ENCODE measurements at places on chromosomes 6 and 20. TPM values are rescaled to one million over a fixed set of nuclear protein-coding genes. Genes with fewer than 3 reads are reported as not detected.

- DNase-seq = no peak
- H3K27ac ChIP-seq = no peak overlapping the region
- no peaks in the 10 kb centered on the region for H3K27me3 ChIP-seq
- H3K4me1 ChIP-seq = peaks cover 3% of the 10 kb centered on the region
- no peaks in the 10 kb centered on the region for H3K36me3 ChIP-seq
Observed at GRCh38 chr6:89021629-89022028, 58.2 kb upstream of the RNGTT start.

GRCh38 chr6:37514837-37515236 lies 15.1 kb upstream of the CCDC167 start:
- DNase-seq = no peak
- peak overlapping the region; percentile 78 for H3K27ac ChIP-seq
- H3K27me3 ChIP-seq = peaks cover 14% of the 10 kb centered on the region

AIF1 gene
- not detected for total RNA-seq

- H3K4me3 ChIP-seq = peak overlapping the region; percentile 83
- DNase-seq = no peak
- peaks cover 14% of the 10 kb centered on the region for H3K4me1 ChIP-seq
- H3K27ac ChIP-seq = no peak overlapping the region
- H3K36me3 ChIP-seq = peaks cover 5% of the 10 kb centered on the region
Observed at GRCh38 chr6:28211840-28212509, 13.1 kb upstream of the ZSCAN9 start.

CFAP61 gene
- 5.0 TPM for total RNA-seq

- no peak for DNase-seq
- H3K4me1 ChIP-seq = peaks cover 2% of the 10 kb centered on the region
- peaks cover 3% of the 10 kb centered on the region for H3K27me3 ChIP-seq
Observed at GRCh38 chr20:38194971-38195504, 30.0 kb upstream of the TGM2 start.

DNA sequence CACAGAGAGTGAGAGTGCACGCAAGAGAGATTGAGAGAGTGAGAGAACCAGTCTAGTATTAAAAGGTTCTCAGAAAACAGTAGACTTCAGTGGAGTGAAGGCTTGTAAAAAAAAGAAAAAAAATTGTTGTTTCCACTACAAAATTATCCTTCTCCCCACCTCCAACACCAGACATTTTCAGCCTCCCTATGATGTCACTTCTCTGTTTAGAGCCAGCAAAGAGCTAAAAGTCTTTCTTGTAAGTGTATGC lies 77.8 kb downstream of the BACH2 start:
- H3K36me3 ChIP-seq = peaks cover 11% of the 10 kb centered on the region
- H3K4me3 ChIP-seq = no peak overlapping the region
- no peak overlapping the region for H3K27ac ChIP-seq

- no peak overlapping the region for H3K27ac ChIP-seq
- H3K4me1 ChIP-seq = peaks cover 10% of the 10 kb centered on the region
- DNase-seq = no peak
- no peak overlapping the region for H3K4me3 ChIP-seq
- no peaks in the 10 kb centered on the region for H3K27me3 ChIP-seq
- H3K36me3 ChIP-seq = no peaks in the 10 kb centered on the region
Observed at GRCh38 chr6:128305228-128305627, 215.2 kb downstream of the PTPRK start.

GRCh38 chr6:87518453-87518852 lies 45.7 kb downstream of the SLC35A1 start:
- no peaks in the 10 kb centered on the region for H3K36me3 ChIP-seq
- H3K27me3 ChIP-seq = no peaks in the 10 kb centered on the region
- DNase-seq = no peak
- no peak overlapping the region for H3K4me3 ChIP-seq
- H3K4me1 ChIP-seq = no peaks in the 10 kb centered on the region

DNA sequence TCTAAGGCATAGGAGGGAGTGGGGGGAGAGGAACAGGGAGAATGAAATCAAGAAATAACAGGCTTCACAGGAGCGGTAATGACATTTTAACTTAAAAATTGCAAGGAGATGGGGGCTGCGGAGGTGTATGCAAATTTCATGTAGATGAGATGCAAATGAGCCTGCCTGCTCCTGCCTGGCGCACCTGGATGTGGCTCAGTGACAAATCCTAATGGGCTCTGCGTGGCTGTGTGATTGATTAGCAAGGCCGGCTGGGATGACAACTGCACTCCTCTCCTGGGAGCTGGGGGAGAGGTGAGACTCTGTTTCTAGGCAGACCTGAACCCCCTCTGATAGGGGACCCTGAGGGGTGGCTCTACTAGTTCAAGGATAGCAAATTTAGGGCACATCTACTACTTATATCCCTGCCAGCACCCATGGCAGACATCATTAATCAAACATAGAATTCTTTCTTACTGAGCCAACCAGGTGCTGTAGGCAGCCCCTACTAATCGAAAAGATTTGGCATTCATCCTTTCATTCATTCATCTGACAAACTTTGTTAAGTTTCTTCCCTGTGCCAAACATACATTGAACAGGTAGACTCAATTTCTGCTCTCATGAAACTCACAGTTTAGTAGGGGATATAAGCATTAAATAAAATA lies 38.4 kb upstream of the TGM2 start:
- H3K27me3 ChIP-seq = peaks cover 1% of the 10 kb centered on the region
- no peak overlapping the region for H3K27ac ChIP-seq
- peaks cover 4% of the 10 kb centered on the region for H3K36me3 ChIP-seq
- H3K4me1 ChIP-seq = no peaks in the 10 kb centered on the region
- no peak for DNase-seq

HEY2 gene
- 2.1 TPM for total RNA-seq

- no peak overlapping the region for H3K4me3 ChIP-seq
- no peaks in the 10 kb centered on the region for H3K27me3 ChIP-seq
- DNase-seq = no peak
- H3K27ac ChIP-seq = no peak overlapping the region
- H3K36me3 ChIP-seq = no peaks in the 10 kb centered on the region
Observed at GRCh38 chr20:15059438-15059837, 722.0 kb upstream of the FLRT3 start.

GRCh38 chr6:42007286-42008137 lies 42.8 kb upstream of the TAF8 start:
- H3K36me3 ChIP-seq = no peaks in the 10 kb centered on the region
- no peak for DNase-seq
- no peak overlapping the region for H3K4me3 ChIP-seq
- H3K27me3 ChIP-seq = peaks cover 5% of the 10 kb centered on the region

DNA sequence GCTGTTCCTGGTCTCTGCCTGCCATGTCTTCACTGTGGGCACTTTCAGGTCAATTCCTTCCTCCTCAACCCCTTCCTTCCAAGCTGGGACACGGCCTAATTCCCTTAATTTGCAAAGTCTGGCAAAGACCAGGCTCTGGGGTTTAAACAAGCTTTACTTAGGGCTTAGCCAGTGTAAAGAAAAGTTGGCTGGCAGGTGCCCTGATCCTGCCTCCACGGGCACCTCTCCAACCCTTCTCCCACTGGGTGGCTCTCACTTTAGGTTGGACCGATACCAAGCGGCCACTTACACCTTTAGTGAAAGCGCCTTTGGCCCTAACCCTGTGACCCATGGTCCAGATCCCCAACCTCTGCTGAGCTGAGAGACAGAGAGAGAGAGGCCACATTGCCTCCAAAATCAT lies 13.7 kb upstream of the MLN start:
- no peak overlapping the region for H3K4me3 ChIP-seq

DNA sequence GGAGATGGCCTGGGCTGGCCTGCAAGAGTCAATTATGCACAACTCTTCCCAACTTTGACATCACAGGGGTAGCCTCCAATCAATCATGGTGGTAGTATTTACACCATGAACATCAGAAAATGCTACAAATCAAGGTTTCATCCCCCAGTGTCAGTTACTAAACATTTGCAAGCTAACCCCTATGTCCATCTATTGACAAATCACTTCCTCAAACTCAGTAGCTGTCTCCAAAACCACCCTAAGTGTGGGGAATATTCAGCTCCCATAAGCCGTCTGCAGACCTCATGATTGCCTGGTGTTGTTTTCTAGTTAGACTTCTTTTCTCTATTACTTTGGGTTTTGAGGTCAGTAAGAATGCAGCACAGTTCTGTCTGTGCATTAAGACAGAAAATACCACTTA lies 200.8 kb upstream of the RIN2 start:
- H3K36me3 ChIP-seq = no peaks in the 10 kb centered on the region
- H3K4me1 ChIP-seq = peaks cover 42% of the 10 kb centered on the region
- no peak overlapping the region for H3K4me3 ChIP-seq
- peaks cover 6% of the 10 kb centered on the region for H3K27me3 ChIP-seq

DNA sequence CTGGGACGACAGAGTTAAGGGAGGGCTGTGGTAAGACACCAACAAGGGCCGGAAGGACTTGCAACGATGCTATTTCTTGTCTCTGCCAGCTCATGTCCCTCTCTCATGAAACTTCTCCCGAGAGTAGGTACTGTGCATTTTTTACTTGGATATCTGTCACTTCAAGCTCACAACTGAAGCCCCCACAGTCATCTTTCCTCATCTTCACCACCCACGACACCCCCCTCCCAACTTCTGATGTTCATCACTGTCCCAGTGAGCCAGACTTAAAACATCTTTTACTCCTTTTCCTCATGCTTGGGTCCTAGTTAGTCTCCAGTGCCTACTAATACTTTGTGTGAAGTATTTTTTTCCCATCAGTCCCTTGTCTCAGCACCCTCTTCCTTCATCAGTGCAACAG lies 34.6 kb upstream of the SRPK1 start:
- H3K4me1 ChIP-seq = peaks cover 2% of the 10 kb centered on the region
- DNase-seq = no peak
- H3K36me3 ChIP-seq = no peaks in the 10 kb centered on the region
- H3K4me3 ChIP-seq = no peak overlapping the region
- H3K27me3 ChIP-seq = no peaks in the 10 kb centered on the region
- H3K27ac ChIP-seq = no peak overlapping the region

DNA sequence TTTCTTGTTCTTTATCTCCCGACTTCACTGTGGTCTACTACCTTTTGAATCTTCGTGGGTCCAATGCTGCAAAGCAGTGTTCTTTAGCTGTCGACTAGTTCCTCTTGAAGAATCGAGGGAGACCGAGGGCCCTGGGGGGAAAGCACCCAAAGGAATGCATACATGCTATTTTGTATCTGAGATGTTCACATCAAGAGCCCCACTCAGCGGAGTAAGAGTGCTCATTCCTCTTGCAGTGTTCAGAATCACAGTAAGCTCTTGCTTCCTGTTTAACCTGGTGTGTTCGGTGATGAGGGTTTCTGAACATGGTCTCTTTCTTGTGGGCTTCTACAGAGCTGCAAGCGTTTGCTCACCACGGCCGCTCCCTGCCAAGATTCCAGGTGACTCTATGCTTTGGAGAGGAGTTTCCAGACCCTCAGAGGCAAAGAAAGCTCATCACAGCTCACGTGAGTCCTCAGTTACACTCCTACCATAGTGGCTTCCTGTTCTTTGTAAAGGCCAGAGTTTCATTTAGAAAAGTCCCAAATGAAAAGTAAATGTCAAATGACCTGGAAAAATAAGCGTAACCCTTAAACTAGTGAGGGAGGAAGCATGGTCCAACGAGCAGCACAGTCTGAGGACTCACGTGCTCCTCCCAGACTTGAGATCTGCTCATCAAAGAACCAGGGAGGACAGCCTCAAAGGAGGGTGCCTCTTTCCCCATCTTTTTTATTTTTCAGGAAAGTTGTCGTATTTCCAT lies 13.3 kb downstream of the IRF4 start:
- no peaks in the 10 kb centered on the region for H3K4me1 ChIP-seq
- no peak for DNase-seq
- peaks cover 16% of the 10 kb centered on the region for H3K36me3 ChIP-seq
- no peak overlapping the region for H3K4me3 ChIP-seq
- H3K27me3 ChIP-seq = peaks cover 2% of the 10 kb centered on the region

MYLK2 gene
- total RNA-seq = 0.69 TPM

- H3K4me3 ChIP-seq = no peak overlapping the region
- peaks cover 4% of the 10 kb centered on the region for H3K36me3 ChIP-seq
- H3K4me1 ChIP-seq = peaks cover 10% of the 10 kb centered on the region
- H3K27ac ChIP-seq = no peak overlapping the region
- no peaks in the 10 kb centered on the region for H3K27me3 ChIP-seq
Observed at GRCh38 chr20:20322912-20323311, 45.0 kb upstream of the INSM1 start.

DNA sequence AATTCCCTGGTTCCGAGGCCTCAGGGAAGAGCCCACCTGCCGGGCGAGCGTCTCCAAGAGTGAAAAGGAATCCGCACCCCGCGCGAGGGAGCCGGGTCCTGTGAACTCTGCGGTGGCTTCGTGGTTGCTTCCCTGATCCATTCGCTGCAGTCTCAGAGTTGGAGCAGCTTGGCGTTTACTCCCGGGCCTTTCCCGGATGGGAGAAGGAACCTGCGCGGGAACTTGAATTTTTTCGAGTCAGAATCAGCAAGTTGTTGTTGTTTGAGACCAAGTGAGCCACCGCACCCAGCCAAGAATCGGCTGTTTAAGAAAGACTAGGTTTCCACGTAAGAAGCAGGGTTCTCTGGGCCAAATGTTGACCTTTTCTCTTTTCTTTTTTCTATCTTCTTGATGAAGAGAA lies 12.9 kb downstream of the PRSS16 start:
- DNase-seq = no peak
- H3K4me1 ChIP-seq = no peaks in the 10 kb centered on the region
- H3K36me3 ChIP-seq = no peaks in the 10 kb centered on the region

GRCh38 chr6:31285486-31285885 lies 13.6 kb upstream of the HLA-C start:
- H3K4me1 ChIP-seq = no peaks in the 10 kb centered on the region
- no peak overlapping the region for H3K4me3 ChIP-seq
- no peak overlapping the region for H3K27ac ChIP-seq
- H3K36me3 ChIP-seq = no peaks in the 10 kb centered on the region
- H3K27me3 ChIP-seq = peaks cover 1% of the 10 kb centered on the region
- no peak for DNase-seq

DNA sequence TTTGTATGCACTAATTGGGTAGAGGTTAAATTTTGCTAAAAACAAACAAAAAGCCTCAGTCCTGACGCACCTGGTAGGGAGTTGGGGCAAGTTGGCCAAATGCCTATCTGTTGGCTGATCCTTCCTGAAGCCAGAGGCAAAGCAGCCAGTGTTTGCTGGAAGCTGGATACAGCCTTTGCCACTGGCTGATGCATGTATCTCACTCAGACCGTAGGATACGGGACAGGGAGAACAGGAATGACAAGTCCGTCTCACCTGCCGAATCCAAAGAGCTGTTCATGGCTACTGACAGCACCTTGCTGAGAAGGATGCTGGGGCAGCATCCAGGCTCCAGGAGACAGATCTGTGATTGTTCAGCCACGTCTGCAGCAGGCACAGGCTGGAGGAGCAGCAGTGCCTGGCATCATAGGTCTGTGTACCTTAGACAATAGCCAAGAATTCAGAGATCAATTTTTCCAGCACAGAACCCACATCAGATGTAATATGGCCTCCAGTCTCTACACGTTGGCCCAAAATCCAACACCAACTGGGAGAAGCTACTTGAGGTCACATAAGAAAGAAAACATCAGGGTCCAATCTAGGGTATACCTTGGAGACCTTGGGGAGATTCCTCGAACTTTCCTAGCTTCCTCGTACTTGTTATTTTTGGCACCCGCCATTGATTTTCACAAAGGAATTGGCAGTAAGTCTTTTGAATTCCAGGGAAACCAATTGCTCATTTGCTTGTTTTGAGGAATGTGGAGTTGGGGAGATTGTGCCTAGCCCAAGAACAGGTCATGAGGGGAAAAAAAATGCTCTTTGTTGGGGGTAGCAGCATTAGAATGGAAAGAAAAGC lies 108.5 kb upstream of the ARMC2 start:
- H3K4me1 ChIP-seq = peaks cover 3% of the 10 kb centered on the region
- DNase-seq = no peak

- no peaks in the 10 kb centered on the region for H3K4me1 ChIP-seq
- H3K4me3 ChIP-seq = no peak overlapping the region
- no peak overlapping the region for H3K27ac ChIP-seq
- H3K36me3 ChIP-seq = no peaks in the 10 kb centered on the region
- DNase-seq = no peak
- peaks cover 4% of the 10 kb centered on the region for H3K27me3 ChIP-seq
Observed at GRCh38 chr6:151719070-151719469, 88.4 kb upstream of the ESR1 start.

All from glutamatergic neuron (in vitro differentiated cells).